ENCODE measurements at places on chromosomes 6 and 20.

DNA sequence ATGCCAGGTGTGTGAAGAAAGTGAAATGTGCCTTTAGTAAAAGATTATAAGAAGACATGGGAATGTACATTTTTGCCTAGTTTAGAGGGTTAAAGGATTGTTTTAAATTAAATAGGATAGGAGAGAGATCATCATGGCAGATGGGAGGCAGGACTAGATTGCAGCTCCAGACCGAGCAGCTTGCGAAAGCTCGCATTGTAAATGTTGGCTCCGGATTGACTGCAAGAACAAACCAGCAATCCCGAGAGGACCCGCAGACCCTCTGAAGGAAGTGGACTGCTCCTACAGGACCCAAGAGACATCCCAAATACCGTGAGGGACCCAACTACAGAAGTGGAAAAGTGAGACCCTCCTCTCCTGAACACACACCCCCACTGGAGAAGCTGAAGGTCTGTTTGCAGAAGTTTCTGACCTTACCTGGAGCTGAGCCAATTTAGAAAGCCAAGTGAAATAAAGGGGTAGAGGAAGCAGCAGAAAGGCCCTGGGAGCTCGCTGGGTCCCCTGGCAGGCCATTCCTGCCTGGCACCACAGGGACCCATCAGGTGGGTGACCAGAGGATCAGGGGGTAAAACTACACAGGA, 30.0 kb upstream of the TPD52L1 start:
- DNase-seq: no peak

DNA sequence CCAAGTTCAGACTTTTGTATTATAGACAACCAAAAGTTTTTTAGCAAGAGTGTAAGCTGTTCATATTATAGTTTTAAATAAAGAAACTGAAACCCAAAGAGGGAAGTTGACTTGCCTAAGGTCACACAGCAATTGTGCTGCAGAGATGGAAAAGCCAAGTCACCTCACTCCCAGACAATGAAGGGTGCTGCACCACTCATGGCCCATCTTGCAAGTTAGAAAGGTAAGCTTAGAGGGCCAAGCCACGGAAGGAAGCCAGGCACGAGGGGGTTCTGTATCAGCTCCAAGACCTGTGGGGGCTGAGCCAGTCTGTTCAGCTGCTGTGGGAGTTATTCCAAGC, 860 bp downstream of the DEFB124 start:
- DNase-seq: no peak

- no peak for DNase-seq
Observed at GRCh38 chr6:168138436-168138835, 59.4 kb upstream of the FRMD1 start.

DNA sequence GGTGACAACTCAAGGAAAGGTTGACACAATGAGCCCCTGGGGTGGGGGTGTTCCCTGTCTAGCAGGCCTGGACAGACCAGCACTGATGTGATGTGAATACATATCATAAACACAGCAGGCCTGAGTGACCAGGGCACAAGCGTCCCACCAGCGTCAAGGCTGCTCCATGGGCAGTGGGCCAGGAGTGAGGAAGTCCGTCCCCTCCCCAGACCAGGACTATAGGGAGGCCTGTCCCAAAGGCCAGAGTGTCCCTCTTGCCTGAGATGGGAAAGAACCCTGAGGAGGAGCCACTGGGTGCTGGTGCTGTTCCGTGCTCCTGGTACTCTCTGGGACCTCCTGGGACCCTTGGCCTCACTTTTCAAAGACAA, 44.6 kb downstream of the RRBP1 start:
- DNase-seq: no peak

DNA sequence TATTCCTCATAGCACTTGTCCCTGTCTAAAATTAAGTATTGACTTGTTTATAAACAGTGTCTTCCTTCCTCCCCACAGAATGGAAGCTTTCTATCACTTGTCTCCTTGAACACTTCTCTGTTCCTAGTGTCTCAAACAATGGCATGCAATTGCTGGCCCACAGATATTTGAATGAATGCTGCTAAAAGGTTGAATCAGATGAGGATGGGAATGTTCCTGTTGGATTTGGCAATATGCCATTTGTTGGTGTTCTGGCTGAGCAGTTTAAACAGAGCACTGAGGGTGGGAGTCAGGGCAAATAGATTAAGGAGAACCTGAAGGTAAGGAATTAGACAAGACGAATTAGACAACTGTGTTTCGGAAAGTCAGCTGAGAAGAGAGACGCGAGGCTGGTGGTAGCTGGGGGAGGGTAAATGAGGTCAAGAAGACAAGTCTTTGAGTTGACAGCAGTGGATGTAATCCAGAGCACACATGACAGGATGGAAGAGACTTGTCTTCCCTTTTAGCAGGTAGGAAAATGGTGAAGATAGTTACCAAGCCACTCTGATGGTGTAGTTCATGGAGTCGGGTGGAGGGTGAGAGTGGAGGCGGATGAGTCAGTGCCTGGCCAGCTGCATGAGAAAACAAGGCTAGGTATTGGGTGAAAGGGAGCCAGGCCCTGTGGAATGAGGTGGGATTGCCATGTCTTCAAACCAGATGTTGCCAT, 58.3 kb upstream of the GNRH2 start:
- DNase-seq: peak; percentile 36

DNA sequence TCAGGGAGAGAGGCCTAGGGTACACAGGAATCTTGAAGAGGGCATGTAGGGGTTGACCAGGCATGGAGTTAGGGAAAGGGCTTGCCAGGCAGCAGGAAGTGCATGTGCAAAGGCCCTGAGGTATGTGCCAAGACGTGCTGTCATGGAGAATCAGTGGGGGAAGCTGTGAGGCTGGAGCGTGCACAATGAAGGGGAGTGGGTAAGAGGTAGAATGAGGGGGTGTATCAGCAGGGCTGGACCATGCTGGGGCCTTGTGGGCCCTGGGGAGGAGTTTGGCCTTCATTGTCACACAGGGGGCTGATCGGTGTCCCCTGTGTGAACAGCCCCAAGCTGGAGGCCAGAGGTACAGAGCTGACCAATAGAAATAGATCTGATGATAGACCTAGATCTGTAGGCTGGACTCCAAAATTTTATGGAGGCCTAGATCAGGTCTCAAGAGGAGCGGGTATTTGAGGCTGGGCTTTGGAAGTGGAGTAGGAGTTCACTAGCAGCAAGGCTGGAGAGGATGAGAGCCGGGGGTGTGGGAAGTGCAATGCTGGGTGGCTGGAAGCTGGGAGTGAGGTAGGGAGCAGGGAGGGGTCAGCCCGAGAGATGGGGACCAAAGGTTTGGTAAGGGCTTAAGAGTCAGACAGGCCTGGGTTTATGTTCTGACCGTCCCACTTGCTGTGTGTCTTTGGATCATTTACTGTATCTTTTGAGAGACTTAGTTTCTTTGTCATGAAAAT, 3.0 kb downstream of the SRC start:
- no peak for DNase-seq

DNA sequence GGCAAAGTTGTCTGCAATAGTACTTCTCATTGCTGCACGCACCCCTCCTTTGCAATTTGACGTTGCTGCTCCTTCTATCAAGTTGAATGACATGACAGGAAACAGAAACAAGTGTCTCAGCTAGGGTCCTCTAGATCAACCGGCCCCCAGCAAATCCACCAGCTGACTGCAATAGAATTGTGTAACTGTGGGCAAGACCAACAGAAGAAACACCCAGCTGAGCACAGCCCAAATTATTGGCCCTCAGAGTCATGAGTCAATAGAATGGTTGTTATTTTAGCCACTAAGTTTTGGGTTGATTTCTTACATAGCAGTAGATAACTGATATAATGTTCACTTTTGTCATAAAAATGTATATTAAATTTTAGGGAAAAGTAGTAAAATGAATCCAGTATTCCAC, 202.7 kb downstream of the MAFB start:
- no peak for DNase-seq

DNA sequence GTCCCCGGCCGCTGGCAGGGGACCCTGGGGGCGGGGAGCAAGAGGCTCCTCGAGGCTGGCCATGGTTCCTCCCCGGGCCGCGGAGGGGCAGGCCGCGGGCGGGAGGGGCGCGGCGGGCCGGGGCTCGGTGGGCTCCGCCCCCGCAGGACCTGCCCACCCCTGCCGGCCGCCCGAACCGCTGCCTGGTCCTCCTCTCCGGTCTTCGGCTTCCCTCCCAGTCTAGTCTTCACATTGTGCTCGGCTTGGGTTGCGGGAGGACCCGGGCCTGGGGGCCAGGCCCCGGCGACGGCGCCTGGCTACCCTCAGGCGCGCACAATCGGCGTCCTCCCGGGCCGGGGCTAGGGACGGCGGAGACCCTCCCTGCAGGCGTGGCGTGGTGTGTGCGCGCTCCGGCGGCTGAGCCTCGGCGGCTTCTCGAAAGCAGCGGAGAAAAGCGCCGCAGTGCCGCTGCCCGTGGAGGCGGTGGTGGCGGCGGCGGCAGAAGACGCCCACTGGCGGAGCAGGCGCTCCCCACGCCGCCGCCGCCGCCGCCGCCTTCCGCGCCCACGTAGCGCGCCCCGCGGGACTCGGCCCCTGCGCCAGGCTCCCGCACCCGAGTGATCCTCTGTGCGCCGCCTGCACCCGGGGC, at the start of gene PDE10A:
TSS of gene PDE10A (minus strand) at position 493 of the 628 bp plus-strand sequence. CDS start at position 63, 430 bp downstream.
- DNase-seq: no peak

GRCh38 chr6:15498640-15499039, 164.2 kb downstream of the DTNBP1 start:
- DNase-seq: no peak

DNA sequence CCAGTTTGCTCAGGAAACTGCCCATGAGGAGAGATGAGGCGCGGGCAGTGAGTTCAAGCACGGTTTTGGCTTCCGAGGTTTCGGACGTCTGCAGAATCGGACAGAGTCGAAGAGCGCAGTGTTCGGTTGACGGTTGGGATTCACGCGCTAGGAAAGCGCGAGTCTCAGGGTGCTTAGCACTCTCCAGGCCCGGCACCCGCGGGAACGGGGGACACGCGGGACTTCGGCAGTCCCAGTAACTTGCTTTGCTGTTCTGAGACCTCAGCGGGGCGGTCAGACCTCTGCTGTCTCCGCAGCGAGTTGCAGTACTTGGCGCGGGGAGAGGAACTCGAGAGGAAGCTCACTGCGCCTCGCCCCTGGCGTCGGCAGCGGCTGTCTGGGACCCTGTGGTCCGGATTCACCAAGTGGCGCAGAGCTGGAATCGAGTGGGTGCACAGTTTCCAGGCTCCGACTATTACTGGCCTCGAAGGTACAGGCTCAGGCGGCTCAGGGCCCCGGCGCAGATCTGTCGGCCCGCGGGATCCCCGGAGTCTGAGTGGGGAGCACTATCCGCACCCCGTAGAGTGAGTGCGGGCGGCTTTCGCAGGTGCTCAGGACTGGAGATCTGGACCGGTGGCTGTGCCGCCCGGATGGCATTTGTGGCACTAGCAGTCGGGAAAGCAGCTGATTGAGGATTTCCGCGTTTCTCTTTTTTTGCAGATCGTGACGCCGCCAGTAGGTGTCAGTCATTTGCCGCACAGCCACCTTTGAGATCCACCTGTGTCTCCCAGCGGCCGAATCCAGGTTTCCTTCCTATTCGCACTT, at the start of gene POM121L2:
TSS of gene POM121L2 (minus strand) at position 128 of the 804 bp plus-strand sequence. CDS start at position 25, 103 bp downstream.
- DNase-seq: peak; percentile 55

DNA sequence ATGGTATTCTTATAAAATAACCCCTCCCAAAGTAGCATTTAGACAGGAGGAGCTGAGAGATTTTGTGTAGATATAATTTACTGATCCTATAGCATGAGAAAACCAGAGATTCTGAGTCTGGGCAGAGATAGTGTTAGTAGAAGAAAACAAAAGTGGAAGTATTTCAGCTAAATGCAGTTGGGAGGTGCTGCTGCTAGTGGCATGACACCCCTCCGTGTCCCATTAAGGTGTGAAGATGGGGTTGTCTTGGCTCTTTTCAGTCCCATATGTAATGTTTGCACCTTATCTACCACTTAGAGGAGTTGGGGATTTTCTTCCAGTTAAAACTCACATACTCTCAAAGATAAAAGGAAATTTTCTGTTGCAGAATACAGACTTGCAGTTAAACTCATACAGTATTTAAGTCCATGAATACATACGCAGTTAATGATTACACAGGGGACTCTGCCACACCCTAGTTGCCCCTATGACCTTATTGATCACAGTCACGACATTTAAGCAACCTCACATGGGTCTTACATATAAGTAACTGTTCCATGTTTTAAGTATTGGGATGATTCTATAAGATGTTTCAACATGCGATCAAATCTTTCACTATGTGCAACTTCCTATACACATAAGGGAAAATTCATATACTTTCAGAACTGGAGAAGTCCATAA, 11.5 kb downstream of the TAAR2 start:
- no peak for DNase-seq

DNA sequence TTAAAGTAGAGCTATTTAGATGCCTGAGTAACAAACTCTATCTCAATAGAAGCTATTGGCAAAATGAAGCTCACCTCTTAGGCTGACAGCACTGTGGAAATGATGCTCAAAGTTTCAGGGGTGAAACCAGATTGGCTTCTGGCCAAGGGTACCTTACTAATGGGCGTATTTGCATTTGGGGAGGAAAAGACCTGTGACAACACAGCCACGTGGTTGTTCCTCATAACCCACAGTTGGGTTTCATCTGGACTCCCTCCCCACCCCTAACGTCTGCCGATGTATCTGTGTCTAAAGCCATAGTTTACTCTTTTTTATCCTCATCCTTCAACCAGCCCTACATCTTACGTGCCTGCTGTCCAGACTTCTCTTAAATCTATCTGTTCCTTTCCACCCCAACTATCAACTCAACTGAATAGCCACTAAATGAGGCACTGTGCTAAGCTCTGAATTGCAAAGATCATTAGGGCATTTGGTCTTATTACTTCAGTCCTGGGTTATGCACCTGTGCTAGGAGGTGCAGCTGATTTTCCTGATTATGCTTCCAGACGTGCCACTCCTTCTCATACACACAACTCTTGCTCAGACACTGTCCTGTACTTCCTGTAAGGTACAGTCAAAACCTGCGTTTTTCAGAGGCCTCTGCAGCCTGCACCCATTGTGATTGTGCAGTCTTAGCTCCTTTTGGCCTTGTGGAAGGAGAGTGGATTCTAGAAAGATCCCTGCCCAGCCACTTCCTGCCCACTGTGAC, 80.6 kb upstream of the ARMC2 start:
- DNase-seq: no peak

DNA sequence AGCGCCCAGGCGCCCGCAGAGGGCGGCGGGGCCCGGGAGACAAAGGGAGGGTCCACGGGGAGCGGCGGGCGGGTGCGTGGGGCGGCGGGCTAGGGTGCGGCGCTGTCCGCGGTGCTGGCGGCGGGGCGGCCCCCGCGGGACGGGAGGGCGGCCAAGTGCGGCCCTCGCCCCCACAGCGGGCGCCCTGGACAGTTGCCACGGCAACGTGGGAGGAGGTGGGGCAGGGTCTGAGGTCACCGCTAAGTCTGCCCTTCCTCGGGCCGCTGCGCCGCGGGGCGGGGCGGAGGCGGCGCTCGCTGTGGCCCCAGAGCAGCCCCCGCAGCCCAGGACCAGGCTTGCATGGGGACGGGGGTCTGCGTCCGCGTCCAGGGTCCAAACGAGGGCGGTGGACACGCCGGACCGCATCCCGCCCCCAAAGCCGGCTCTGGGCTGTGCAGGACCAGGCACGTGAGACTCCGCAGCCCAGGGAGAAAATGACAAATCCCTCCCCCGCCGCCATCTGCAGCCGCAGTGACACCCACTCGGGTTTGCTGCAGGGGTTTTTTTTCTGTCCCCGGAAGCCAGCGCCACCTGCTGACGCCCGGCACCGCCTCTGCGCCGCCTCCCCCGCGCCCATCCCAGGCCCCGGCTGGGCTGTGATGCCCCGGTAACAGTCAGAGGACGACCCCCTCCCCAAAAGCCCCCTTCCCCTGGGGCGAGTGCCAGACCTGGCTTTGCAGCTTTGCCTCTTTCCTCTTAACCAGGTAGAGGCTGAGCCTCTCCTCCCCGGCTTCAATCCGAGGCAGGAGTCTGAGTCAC, 36.8 kb downstream of the YTHDF1 start:
- peak; percentile 71 for DNase-seq

- DNase-seq: no peak
Observed at GRCh38 chr6:101668496-101669030, 275.1 kb downstream of the GRIK2 start.

GRCh38 chr6:15943423-15943822, 185.5 kb upstream of the MYLIP start:
- DNase-seq: no peak

Measured in activated naive CD8-positive, alpha-beta T cell treated with anti-CD3 and anti-CD28 coated beads for 36 hours (primary cell).